ENCODE measurements at places on chromosomes 5 and 9.

DNA sequence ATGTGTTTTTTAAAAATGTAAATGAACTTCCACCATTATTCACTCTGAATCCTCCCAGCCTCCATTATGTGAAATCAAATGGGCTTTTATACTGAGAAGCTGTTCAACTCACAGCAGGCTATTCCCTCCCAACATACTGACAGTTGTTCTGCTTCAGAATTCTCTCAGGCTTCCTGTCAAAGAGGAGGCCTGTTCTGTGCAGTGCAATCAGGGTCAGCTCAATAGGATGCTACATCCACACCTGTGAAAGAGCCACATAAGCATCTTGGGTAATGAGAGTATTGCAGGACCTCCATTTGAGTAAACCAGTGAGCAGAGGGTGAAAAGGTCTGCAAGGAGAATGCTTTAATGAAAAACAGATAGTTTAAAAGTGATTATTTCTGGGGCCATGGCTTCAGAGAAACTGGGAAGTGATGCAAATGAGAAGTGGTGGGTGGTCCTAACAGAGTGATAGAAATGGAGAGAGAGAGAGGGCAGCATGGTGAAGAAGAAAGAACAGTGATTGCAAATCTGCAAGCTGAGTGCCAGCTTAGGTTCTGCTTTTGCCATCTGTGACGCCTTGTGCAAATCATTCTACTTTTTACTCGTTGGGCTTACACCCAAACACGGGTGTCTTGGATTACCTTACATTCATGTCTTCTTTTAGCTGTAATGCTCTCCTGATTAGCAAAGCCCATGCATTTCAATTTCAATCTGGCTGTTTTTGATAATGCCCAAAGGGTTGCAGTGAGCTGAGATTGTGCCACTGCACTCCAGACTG, 202.5 kb upstream of the NMUR2 start:
- DNase-seq, result no peak

DNA sequence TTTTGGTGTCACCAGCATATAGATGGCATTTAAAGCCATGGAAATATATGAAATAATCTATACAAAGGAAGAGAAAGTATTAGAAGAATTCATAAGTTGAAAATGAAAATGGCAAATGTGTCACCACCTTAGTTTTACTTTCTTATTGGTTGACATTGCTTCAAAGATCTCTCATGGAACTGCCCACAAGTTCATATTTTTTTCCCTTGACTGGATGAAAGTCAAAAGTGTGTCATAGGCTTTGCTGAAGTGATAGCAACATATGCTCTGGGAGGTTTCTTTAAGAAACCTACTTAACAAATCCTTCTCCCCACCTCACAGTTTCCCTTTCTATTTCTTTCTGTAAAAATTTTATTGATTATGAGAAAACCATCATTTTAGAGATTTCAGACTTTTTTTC, 127.2 kb downstream of the VPS13A start:
- no peak for DNase-seq

GRCh38 chr9:70901746-70902145, 219.7 kb downstream of the TRPM3 start:
- DNase-seq, result no peak

DNA sequence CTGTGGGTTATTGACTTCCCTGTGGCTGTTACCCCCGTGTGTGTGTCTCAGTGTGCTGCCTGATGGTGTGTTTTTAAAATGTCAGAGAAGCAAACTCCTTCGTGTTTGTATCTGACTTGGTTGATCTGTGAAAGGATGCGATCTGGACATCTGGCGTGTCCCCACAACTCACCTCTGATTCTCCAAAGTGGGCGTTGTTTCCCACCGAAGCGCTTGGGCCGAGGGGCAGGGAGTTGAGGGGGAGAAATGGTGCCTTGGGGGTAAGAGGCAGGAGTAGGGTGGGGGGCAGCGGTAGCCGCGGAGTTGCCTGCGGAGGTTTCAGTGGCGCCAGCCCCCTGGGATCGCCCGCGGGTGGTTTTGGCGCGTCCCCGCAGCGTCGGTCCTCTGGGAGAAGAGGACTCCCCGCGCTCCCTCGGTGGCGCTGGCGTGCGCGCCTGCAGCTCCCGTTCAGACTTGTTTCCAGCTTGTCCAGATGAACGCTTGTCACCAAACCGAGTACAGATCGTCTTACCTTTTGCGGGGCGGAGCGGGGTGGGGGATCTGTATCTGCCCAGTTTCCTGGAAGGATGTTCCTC, 1.1 kb downstream of the MAST4 start:
- no peak for DNase-seq

DNA sequence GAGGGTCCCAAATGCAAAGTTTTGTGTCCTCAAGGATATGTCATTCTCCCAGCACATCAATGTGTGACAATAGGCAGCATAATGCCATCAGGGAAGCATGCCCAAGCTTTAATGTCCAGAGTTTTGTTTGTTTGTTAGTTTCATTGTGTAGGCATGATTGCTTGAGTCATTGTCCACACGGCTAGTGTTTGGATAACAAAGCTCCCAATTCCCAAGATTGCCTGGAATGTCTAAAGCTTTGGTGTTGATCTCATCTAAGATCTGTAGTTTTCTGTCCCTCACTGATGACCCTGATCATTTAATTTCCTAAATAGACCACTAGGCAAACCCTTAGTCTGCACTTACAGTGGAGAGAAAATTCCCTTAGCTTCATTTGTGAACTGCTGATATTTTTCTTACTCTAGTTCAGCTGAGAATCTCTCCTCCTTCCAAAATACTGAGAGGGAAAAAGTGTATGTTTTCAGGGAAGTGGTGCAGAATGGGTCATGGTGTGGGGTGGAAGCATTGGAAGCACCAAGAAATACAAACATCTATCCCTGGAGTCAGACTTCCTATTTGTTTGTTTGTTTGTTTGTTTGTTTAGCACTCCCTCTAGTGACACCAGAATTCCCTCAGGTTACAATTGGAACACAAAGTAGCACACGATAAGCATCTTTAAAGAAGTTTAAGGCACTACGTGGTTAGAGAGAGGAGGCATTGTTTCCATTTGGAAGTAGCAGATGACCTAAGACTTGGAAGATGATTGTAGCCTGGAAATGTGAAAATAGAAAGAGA, 127.1 kb downstream of the PRDM6 start:
- DNase-seq, result no peak

DNA sequence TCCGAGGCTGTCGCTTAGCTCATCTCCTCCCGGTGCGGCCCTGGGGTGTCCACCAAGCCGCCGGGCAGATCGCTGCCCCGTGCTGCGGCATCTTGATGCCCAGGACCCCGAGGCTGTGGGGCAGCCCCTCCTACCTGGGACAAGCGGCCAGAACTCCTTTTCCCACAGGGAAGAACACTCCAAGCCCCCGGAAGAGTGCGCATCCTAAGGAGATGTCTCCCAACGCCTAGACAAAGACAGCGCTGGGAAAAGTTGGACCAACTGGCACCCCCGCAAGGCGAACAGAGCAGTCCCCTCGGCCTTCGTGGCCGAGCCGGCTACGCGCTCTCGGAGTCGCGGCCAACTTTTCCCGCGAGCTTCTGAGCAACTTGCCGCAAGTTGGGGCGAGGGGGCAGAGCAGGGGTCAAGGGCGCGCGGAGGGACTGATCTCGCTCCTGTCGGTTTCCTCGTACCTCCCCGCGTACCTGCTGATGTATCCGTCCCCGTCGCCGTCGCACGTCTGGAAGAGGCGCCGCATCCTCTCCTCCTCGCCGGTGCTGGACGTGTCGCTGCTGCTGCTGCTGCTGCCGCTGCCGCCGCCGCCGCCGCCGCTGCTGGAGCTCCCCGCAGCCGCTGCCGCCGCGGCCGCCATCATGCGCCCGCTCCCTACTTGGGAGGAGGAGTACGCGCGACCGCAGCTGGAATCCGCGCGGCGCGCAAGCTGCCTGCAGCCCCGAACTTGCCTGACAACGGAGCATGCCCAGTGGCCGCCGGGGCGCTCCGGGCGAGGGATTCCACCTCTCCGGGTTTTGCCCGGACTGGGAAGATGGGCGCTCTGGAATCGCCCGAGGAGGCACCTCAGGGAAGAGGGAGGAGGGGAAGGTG, at the start of gene MCC:
TSS of gene MCC (minus strand) at position 673 of the 864 bp plus-strand sequence.
- no peak for DNase-seq

DNA sequence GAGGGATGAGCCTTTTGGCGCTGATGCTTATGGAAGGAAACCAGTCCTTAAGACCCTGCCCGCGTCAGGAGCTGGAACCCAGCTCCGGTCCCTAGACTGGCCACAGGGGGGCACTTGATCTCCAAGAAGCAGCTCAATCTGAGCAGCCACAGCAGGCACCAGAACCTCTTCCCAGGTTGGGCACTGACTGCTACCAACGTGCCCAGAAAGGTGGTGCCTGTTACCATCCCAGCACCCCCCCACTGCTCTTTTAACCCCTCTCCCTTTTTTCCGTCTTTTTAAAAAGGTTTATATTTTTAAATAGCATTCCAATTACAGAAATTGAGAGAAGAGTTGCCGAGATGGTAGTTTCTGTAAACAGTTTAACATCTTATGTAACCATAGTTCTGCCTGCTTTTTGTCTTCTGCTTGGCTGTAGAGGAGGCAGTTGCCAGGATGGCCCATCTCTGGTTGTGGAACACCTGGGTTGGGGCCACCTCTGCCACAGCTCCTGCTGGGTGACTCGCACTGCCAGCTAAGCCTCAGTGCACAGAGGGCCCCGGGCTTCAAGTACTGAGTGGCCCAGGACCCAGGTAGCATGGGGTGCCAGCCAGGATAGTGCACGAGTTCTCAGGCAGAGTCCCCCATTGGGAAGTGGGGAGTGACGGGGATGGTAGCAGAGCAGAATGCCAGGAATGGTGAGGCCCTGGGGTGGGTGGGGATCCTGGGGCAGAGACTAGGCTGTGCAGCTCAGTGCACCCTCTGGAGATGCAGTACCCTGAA, 62.8 kb downstream of the PFDN1 start:
- peak; percentile 52 for DNase-seq

DNA sequence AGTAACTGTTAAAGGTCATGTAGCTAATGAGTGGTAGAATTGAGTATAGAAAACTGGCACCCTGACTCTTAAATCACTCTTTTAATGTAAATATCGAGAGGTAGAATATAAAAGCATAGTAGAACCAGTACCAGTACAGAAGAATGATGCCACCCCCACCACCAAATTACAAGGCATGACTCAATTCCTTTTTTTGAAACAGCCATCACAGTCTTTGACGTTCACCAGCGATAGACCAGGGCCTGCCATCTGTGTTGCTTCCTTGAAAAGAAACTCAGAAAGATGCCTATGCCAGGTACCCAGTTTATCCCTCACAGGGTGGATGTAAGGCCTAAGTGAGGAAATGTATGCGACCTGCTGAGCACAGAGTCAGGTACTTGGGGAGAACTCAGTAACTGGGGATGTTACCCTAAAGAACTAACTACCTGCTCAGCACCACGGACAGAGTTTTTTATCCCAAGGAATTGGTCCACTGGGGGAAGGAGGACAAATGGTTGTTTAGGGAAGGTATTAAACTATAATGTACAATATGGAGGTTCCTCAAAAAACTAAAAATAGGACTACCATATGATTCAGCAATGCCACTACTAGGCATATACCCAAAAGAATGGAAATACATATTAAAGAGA, 116.5 kb downstream of the BRINP1 start:
- no peak for DNase-seq

DNA sequence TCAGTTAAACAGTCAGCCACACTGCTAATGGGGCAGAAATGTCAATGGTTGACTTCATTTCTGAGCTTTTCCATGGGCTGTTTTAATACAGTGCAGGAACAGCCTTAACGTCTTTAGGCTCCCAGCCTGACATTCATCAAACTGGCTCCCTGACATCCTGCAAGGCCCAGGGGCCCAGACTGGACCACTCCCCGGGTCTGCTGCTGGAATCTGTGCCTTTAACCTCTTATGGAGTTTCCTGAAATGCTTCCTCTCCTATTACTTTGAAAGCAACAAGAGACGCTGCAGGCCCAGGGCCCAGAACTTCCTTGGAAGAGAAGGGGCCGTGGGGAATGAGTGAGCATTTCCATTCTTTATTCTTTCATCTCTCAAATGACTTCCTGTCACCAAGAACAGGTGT, 216.8 kb upstream of the PANK3 start:
- no peak for DNase-seq

- no peak for DNase-seq
Measured at GRCh38 chr5:177980743-177981151, 15.3 kb downstream of the PROP1 start.

GRCh38 chr9:127248241-127248640, 16.3 kb upstream of the GARNL3 start:
- no peak for DNase-seq

DNA sequence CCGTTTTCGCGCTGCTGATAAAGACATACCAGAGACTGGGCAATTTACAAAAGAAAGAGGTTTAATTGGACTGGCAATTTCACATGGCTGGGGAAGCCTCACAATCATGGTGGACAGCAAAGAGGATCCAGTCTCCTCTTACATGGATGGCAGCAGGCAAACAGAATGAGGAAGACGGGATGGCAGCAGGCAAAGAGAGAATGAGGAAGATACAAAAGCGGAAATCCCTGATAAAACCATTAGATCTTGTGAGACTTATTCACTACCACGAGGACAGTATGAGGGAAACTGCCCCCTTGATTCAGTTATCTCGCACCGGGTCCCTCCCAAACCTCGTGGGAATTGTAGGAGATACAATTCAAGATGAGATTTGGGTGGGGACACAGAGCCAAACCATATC, 95.0 kb downstream of the OSTF1 start:
- DNase-seq, result no peak

GRCh38 chr9:135602789-135603481, 36.4 kb downstream of the GLT6D1 start:
- DNase-seq, result peak; percentile 20

DNA sequence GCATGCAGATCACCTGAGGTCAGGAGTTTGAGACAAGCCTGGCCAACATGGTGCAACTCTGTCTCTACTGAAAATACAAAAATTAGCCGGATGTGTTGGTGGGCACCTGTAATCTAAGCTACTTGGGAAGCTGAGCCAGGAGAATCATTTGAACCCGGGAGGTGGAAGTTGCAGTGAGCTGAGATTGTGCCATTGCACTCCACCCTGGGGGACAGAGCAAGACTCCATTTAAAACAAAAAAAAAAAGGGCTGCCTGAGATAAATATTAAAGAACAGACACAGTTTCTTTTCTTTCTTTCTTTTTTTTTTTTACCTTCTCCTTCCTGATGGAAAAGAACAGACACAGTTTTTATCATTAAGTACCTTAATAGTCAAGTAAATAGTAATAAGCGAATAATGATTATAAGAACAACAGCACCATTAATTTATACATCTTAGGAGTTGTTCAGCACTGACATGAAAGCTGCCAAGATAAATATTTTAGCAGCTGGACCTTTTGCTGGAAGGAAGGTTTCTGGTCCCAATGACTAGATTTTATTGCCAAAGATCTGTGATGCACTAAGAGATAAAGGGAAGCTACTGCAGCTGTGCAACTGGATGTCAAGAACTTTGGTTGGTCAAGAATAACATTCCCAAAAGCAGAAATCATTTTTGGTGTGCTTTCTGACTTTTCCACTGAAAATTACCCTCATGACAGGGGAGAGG, 7.0 kb downstream of the CENPP start:
- DNase-seq, result no peak

DNA sequence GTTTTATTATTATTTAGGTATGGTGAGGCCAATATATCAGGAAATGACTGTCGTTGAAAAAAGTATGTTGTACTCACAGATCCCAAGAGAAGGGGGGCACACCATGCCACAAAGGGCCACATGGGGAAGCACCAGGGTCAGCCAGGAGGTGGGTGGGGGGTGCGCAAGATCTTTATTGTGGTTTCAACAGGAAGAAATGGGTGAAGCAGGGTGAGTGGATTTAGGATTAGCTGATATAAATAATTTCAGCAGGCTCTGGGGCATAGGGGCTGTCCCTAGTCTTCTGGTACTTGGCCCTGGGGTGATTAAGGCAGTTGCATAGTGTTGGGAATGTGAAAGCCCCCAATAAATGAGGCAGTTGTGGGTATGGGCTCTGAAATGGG, 8.6 kb downstream of the PDCD1LG2 start:
- no peak for DNase-seq

All from stimulated activated CD4-positive, alpha-beta T cell treated with anti-CD3 and anti-CD28 coated beads, Interleukin-15, amount 100 ng/mL, for 1 hour (primary cell).